Omental fat pad (tissue), 4 donors: ENCODE measurements at places on chromosomes 6 and 20.

- no peak for DNase-seq
Measured at GRCh38 chr6:67535946-67536345, 1099.1 kb upstream of the ADGRB3 start.

DNA sequence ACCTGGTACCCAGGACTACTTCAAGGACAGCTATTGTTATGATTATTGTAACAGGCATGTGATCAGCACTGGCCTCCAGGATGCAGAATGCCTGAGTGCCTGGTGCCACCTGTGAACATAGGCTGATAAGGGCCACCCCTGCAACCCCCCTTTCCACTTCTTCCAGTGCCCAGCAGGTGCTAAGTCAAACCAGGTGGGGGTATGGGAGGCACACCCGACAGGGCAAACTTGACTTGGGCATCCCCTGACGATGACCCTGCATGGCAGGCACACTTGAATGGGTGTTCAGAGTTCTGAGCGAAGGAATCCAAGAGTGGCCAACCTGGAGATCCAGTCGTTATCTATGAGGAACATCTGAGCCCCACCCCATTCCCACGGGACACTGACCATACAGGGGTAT lies 3.4 kb downstream of the ADA start:
- DNase-seq: no peak

GRCh38 chr6:144265390-144265789 lies 19.7 kb upstream of the UTRN start:
- no peak for DNase-seq

GRCh38 chr20:772806-773205 lies 4.5 kb upstream of the SLC52A3 start:
- no peak for DNase-seq

GRCh38 chr20:57619051-57619831 lies 985 bp downstream of the ZBP1 start:
- DNase-seq: no peak

DNA sequence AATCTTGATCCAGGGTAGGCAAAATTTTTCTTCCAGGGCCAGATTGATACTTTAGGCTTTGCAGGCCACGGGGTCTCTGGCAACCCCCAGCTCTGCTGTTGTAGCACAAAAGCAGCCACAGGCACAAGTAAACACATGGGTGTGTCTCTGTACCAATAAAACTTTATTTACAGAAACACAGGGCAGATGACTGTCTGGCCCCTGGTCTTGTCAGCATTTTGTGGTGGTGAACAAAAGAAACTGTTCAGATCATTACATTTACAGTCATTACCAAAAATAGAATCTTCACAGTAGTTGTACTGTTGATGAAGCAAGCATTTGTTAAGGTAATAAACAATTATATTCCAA lies 45.0 kb upstream of the KIF25 start:
- no peak for DNase-seq

DNA sequence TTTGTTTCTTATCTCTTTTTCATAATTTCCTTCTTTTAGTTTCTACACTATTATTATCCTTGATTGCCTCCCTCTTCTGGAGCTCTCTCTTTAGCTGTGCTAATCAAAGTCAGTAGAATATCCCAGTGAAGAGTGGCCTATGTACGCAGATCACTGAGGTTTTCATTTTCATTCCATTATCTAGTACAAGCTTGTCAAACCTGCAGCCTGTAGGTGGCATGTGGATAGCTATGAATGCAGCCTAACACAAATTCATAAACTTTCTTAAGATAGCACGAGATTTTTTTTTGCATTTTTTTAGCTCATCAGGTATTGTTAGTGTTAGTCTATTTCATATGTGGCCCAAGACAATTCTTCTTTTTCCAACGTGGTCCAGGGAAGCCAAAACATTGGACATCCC lies 825.7 kb upstream of the MAP3K7 start:
- DNase-seq: no peak

- DNase-seq: no peak
Measured at GRCh38 chr6:42347456-42347855, 104.3 kb downstream of the TRERF1 start.

- DNase-seq: no peak
Measured at GRCh38 chr20:18477821-18478220, 10.6 kb downstream of the POLR3F start.

- no peak for DNase-seq
Measured at GRCh38 chr6:3888153-3888957, 39.2 kb downstream of the FAM50B start.

DNA sequence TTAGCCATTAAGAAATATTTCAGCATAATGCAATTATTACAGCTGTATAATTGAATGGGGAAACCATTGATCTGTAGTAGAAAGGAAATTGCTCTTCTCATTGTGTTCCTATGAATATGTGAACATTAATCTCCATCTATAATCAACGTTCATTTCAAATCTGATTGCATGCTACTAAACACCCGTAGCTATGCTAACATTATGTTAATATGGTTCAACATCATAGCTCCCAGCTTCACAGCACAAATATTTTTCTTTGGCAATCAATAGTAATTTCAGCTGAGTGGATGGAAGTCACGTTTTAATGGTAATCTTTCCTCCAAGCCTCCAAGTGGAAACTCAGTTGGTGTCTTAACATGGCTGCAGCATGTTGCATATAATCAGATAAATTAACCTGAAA lies 454.4 kb downstream of the MAFB start:
- no peak for DNase-seq

DNA sequence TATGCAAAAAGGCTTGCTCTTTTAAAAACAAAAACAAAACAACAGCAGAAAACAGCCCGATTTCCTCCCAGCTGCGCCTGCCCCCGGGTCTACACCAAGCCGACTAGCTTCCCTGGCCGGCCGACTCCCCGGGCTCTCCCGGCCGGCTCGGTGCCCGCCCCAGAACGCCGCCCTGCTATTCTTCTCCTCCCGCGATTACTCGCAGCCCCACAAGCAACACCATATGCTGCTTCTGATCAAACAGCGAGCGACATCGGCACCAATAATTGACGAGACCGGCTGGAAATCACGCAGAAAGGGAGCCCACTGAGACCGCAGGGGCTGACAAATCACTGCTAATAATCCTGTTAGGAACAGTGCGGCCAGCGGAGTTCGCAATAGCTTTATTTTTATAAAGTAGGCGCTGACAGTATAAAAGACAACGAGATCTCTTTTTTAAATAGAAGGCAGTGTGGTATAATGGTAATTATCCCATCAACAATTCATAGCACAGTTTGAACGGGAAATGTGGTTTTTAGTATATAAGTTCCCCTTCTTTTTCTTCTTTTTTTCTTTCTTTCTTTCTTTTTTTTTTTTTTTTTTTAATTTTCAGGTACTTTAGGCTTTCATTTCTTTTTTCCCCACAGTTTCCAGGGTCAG lies 3.3 kb downstream of the SIM1 start:
- no peak for DNase-seq

- no peak for DNase-seq
Measured at GRCh38 chr6:63502156-63502555, 70.1 kb upstream of the LOC128125822 start.

GRCh38 chr20:24534282-24534681 lies 64.9 kb downstream of the SYNDIG1 start:
- no peak for DNase-seq

DNA sequence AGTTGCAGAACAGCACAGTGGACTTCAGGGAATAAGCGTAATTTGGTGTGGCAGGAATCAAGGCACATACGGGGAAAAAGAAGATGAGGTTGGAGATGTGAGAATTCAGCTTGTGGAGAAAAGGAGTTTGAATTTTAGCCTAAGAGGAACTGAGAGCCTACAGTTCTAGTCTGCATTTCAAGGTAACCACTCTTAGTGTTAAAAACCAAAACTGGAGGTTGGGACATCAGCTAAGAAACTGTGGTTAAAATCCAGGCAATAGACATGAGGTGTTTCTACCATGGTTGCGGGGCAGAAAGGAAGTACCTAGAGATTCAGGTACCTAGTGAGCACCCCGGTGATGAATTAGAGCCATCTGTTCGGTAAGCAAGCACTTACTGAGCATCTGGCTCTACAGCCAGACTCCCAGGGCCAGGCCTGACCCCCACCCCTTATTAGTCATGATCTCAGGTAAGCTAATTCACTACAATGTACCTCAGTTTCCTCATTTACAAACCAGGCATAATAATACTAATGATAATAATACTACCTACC lies 44.4 kb downstream of the FAXC start:
- DNase-seq: no peak

DNA sequence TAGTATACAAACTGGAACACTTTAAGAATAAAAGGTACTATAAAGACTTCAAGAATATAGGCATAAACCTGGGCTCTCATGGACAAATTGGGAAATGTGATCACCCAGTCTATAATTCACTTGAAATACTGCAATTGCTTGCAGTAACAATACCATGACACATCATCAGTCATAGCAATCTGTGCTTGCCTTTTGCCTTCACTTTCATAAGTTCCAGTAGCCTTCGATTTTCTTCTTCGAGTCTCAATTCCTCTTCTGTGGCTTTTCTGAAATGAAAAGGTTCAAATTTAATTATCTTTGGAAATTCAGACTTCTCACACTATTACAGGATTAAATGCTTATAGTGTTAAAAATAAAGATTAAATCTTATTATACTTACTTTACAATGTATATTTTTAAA lies 96.3 kb upstream of the ZBTB24 start:
- DNase-seq: no peak

DNA sequence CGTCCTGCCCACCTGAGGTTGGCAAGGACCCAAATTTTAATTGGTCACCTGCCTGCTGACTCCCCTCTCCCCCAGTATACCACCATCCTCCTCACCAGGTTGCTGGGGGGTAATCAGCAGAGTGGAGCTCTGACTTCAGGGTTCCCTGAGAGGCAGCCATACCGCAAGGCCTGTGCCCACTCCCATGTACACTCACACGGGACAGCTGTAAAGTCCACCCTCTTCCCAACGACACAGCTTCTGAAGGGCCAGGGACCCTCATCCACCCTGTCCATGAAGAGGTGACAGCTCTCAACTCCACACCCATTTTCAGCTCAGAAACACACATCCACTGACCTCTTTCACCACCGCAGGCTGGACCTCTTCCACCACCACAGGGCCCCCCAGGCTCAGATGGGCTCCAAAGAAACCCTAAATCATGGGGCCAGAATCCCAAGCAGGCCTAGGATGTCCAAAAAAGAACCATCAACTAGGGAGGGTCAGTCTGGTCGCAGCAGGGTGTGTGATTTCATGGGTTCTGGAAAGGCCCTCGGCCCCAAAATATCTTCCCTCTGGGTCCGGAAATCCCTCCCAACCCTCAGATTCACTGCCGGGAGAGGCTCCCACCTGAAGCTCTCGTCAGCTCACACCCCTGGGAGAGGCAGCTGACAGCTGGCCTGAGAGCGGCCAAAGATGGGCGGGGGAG lies 30.0 kb downstream of the TFEB start:
- DNase-seq: no peak

DNA sequence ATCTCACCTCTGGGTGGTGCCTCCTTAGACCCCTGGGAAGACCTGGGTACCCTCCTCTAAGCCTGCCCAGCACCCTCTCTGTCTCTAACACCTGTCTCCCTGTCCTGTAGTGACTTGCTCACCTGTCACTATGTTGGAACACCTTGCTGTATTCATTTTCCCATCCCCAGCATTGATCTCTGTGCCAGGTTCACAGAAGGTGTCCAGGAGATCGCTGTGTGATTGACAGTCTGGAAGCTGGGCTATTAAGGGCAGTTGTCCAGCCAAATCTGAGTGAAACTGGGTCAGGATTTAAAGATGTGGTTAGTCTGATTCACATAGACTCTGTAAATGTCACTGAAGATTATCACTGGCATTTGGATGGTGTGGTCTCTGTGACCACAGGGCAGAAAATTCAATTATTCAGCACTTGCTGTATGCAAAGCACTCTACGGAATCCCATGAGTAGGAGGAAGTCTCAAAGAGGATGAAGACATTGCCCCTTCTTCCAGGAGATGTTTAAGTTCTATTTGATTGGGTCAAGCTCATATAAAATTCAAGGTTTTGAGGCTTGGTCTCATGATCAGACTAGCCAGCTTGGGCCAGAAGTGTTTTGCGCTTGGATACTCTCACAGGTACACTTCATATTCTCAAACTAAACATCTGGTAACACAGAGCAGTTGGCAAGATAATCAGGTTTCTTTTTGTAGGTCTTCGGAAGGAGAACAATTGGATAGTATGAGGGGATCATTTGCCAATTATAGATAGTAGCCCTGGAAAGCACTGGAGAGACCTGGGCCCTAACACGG lies 57.8 kb upstream of the TAGAP start:
- no peak for DNase-seq

DNA sequence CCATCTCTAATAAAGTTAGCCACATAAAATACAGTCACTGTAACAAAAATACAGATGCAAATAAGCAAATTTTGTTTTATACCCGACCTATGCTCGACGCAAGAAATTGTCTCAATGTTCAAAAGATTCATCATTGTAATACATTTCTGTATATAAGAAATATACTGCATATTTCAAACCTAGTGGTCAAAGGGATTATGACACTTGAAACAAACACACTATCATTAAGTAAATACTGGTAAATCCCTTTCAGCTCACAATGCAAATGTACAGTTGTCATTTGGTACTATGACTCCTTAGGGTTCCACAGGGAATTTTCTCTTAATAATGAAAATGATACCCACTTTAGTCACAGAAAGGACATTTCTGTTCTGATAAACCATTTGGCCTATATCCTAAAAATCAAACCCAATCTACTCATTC lies 2.2 kb downstream of the HIVEP2 start:
- no peak for DNase-seq

GRCh38 chr6:12414096-12414675 lies 124.0 kb downstream of the EDN1 start:
- DNase-seq: no peak

DNA sequence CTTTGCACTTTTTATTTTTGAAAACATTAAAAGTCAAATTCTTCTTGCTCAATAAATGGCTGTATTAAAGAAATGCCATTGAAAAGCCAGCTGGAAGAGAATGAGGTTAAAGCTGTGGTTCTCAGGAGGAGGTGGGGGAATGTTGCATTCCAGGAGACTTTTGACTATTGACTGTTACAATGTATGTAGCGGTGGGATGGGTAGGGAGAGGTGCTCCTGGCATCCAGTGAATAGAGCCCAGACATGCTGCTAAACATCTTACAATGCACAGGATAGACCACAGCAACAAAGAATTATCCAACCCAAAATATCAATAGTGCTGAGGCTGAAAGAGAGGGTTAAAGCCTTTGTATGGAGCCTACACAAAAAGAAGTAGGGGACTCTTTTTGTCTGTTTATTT lies 295.9 kb downstream of the NKAIN2 start:
- DNase-seq: no peak
